Myometrial cell (primary cell): ENCODE measurements at places on chromosomes 11 and 22. TPM values are rescaled to one million over a fixed set of nuclear protein-coding genes. Genes with fewer than 3 reads are reported as not detected.

Gene ST14
- total RNA-seq: not detected in 2 replicates

Gene GUCY1A2
- 0.18 TPM in 1 of 2 replicates, not detected in the other for total RNA-seq

Gene VPS11
- 20.5 and 20.7 TPM in 2 replicates for total RNA-seq

Gene MRGPRF
- 34.2 and 39.2 TPM in 2 replicates for total RNA-seq

Gene RTCB
- 123 and 126 TPM in 2 replicates for total RNA-seq
